ENCODE measurements at places on chromosomes 1 and 21.

GRCh38 chr1:84785271-84786036 is 95.2 kb upstream of the SSX2IP start:
- peak; percentile 28 for DNase-seq

GRCh38 chr1:42777852-42778251 is 6.9 kb upstream of the TMEM269 start:
- DNase-seq = no peak

DNA sequence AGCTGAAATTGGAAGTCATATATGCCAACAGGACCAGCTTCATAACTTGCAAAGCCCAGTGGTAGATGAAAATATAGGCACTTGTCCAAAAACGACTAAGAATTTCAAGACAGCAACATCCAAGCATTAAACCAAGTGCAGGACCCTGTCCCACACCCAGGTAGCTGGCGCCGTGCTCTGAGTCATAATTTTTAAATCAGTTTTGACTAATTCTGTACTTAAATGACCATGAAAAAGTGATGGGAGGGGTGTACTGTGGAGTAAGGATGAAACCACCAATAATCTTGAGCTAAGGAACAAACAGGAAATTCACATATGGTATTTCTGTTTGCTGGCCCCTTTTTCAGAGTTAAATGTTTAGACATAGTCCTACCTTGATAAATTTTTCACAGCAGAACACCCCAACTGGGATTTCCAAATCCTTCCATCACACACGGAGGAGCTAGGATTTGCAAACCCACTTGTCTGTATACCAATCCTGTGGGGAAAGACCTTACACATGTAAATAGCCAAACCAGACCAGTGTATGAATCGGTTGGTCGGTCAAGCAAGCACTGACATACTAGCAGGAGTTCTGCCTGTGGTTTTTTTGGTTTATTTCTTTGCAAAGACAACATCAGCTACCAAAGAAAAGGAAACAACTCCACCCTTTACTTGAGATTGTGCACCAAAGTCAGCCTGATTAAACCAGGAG is 235.7 kb upstream of the RAB4A start:
- no peak for DNase-seq

DNA sequence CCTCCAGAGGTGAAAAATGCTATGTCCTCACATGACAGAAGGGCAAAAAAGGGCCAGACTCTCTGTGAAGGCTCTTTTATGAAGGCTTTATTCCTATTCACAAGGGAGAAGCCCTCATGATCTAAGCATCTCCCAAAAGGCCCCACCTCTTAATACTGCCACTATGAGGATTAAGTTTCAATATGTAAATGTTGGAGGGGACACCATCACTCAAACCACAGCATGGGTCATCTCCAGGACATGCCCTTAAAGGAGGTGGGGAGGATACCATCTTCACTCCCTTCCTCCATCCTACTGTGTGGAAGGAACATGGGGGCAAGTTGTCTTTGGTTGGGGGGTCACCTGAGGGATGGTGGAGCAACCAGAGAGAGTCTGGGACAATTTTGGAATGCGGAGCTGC is 170.1 kb downstream of the TRIM33 start:
- no peak for DNase-seq

DNA sequence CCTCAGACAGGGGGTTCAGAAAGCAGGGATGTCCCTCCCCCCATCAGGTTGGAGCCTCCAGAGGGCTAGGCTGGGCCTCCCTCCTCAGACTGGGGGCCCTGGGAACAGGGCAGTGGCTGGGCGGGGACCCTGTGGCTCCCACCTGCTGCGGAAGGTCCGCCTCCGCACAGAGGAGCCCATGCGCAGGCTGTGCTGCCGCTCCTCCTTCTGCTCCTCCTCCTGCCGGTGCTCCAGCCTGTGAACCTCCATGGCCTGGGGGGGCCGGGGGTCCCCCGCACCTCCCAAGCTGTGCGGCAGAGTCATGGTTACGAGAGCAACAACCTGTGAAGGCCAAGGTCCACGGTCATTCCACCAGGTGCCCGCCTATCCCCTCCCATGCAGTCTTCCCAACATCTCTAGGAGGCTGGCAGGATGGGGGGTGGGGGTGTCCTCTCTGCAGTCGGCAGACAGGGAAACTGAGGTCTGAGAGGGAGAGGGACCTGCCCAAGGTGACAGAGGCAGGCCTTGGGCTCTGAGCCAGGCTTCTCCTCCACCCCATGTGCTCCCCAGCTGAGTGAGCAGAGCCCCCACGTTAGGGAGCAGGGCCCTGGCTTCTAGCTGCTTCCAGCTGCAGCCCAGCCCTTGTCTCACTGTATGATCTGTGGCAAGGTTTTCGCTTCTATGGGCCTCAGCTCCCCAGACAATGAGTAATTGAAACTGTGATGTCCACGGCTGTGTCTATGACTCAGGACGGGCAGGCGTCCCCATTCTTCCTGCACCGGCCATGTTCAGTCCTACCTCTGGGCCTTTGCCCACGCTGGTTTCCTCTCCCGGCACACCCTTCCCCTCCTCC is 3.4 kb downstream of the MYOM3 start:
- peak; percentile 93 for DNase-seq

DNA sequence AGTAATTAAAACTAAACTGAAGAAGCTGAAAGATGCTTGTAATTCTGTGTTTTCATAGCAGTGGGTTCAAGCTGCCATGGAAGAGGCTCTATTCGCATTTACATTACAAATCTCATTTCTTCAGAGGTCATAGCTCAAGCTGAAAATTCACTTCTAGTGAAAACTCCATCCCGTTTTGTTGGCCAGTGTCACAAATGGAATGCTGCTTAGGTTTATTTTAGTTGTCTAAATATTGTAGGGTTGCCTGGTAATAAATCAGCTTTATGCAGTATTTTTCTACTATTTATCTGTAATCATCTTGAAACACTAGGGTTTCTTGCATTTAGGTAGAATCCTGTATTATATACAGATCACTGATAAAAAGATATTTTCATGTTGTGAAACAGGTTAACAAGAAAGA is 240.6 kb downstream of the PTBP2 start:
- DNase-seq = no peak

GRCh38 chr1:36402504-36402890 is 4.8 kb upstream of the LSM10 start:
- no peak for DNase-seq

DNA sequence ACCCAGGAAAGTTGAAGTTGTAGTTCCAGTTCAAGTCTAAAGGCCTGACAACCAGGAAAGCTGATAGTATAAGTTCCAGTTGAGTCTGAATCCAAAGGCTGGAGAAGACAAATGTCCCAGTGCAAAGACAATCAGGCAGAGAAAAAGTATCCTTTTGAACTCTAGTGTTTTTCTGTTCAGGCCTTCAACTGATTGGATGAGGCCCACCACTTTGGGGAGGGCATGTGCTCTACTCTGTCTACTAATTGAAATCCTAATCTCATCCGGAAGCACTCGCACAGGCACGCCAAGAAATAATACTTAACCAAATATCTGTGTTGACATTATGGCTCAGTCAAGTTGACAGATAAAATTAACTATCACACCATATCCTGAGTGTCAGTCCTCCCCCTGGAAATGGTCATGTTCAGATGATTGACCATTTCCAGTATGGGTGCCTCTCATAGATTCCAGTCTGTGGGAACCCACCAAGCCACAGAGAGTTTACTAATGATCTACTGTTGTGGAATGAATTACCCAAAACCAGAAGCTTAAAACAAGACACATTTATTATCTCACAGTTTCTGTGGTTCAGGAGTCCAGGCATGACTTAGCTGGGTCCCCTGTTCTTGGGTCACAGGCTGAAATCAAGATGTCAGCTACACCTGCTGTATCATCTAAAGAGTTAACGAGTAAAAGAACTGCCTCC is 296.3 kb upstream of the ZP4 start:
- peak; percentile 20 for DNase-seq

DNA sequence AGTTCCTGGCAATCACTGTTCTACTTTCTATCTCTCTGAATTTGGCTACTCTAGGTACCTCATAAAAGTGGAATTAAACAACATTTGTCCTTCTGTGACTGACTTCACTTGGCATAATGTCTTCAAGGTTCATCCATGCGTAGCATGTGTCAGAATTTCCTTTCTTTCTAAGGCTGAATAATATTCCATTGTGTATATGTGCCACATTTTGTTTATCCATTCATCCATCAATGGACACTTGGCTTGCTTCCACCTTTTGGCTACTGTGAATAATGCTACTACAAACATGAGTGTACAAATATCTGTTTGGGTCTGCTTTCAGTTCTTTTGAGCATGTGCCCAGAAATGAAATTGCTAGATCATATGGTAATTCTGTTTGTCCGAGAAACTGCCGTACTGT is 14.7 kb downstream of the CACHD1 start:
- peak; percentile 40 for DNase-seq

DNA sequence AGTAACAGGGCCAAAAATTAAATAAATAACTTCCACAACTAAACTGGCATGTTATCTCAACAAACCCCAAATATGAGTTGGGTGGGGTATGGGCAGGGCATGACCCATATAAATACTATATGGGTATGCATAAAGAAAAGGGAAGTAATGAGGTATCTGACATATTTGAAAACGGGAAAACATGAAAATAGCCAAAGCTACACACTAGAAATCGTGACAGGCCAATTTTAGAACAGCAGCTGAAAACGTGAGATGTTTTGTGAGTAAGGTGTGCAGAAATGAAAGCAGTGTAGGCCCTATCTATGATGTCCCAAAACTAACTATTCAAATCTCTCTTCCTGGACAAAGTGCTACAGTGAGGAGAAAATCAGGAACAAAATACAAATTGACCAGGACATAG is 537.9 kb upstream of the NR5A2 start:
- DNase-seq = no peak

- peak; percentile 94 for DNase-seq
These were observed 584 bp upstream of the C1orf141 start for GRCh38 chr1:67135354-67135753.

DNA sequence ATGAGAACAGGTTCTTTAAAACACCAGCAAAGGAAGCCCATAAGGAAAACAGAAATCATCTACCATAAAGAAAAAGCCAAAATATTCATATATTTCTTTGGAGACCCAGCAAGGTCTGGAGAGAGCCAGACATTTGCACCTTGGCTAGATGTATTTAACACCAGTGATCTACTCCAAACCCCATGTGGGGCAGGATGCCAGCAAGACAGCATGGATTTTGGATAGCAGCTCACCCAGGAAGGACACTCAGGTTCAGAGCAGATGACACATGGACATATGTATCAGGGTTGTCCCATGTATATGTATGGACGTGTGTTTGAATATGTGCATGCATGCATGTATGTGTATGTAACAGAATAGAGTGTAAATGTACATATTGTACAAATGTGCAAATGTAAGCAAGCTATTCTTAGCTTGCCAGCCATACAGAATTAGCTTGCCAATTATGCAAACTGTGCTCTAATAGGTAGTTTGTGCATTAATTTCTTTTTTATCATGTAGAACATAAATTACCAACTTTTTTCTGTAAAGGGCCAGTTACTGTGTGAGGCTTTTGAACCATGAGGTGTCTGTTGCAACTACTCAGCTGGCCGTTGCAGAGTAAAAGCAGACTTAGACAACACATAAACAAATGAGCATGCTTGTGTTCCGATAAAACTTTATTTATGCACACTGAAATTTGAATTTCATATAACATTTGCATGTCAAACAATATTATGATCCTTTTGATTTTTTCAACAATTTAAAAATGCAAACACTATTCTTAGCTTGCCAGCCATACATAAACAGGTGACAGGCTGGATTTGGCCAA is 73.5 kb upstream of the KAZN start:
- DNase-seq = no peak

GRCh38 chr1:147336291-147336690 is 93.8 kb downstream of the CHD1L start:
- DNase-seq = no peak

DNA sequence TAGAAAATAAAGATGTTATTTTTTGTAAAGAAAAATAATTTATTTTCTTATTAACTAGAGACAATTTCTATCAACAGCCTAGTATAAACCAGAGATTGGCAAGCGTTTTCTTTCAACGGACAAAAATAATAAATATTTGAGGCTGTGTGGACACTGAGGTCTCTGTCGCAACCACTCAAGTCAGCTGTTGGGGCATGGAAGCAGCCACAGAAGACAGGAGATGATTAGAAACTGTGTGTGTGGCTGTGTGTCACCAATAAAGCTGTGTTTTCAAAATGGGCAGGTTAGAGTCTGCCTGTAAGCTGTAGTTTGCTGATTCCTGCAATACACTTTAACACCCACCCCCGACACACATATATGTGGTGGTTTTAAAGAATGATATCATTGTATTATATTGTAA is 200.6 kb upstream of the HMCN1 start:
- DNase-seq = no peak

- no peak for DNase-seq
These were observed at the start of gene TNFRSF4 for GRCh38 chr1:1213345-1214265. Gene TNFRSF4 (minus strand): TSS chr1:1214153. CDS start chr1:1214127, 26 bp downstream.

- no peak for DNase-seq
These were observed 185.1 kb upstream of the ST6GALNAC5 start for GRCh38 chr1:76682138-76682537.

- DNase-seq = no peak
These were observed 37.3 kb downstream of the AZIN2 start for GRCh38 chr1:33118274-33118673.

- DNase-seq = no peak
These were observed 24.0 kb downstream of the CSTB start for GRCh38 chr21:43751955-43752591.

DNA sequence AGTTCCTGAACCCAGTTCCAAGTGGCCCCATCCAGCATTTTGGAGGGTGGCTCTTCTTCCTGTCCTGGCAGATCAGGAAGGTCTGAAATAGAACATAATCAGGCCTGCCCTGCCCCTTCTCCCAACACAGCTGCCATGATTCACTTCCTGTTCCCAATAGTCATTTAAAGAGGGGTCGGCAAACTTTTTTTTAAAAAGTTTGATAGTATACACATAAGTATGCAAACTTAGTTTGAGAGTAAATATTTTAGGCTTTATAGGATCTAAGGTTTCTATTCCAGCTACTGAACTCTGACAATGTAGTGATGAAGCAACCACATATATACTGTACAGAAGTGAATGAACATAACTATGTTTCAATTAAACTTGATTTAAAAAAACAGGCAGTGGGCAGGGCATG is 66.4 kb downstream of the LUZP1 start:
- peak; percentile 56 for DNase-seq

DNA sequence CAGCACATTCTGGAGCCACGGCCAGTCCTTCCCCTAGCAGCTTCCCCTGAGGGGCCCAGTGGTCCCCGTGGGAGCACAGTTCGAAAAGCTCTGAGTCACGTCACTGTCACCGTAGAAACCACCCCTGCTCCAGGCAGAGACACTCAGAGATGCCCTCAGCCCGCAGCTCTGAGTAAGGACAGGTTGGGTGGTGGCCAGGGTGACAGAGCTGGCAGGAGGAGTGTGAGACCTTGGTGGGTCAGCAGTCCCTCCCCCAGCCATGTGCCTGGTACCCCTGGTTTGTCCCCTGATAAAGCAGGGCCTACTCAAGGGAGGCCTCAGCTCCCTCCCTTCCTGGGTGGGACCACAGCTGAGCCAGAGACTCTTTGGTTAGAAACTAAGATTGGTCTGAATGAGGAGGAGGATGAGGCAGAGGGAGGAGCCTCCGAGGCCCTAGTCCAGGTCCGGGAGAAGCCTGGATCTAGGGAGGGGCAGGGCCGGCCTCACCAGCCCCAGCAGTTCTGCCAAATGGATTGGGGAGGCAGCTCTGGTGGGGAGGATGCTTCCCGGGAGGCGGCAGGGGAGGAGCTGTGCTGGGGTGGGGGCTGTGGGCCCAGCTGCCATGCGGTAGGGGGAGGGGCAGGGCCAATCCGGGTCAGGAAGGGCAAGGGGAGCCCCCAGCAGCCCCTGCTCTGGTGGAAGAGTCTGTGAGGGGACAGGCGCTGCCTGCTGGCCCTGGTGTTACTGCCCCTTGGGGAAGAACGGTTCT is 55.2 kb downstream of the SLC9A1 start:
- DNase-seq = peak; percentile 82

- peak; percentile 62 for DNase-seq
These were observed 575 bp downstream of the TRIM67 start for GRCh38 chr1:231162297-231162969.
